ENCODE measurements at places on chromosomes 3 and 15.

- DNase-seq, result no peak
Measured at GRCh38 chr3:133761605-133762484, 15.7 kb downstream of the TF start.

DNA sequence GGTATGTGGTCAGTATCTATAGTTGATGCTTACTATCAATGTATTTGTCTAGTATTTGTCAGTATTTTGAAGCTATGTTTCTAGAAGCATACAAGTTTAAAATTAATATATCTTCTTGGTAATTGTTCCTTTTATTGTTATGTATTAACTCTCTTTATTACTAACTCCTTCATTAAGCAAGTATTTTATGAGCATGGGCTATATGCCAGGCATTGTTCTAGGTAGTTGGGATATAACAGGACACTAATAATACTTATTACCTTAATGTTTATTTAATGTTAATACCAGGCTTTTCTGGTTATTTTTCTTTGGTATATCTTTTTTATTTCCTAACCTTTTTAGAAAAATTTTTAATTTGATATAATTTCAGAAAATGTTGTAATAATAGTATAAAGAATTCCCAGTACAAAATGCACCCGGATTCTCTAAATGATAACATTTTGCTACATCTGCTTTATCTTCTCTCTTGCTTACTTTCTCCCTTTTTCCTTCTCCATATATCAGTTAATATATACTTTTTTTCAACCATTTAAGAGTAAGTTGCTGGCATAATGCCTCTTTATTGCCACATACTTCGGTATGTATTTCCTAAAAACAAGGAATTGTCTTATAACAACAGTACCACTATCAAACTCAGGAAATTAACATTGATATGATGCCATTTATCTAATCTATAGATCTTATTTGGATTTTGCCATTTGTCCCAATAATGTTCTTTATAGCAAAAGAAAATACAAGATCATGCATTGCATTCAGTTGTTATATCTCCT lies 30.9 kb downstream of the LRRC49 start:
- no peak for DNase-seq

- no peak for DNase-seq
Measured at GRCh38 chr15:42239528-42240182, 31.6 kb upstream of the VPS39 start.

DNA sequence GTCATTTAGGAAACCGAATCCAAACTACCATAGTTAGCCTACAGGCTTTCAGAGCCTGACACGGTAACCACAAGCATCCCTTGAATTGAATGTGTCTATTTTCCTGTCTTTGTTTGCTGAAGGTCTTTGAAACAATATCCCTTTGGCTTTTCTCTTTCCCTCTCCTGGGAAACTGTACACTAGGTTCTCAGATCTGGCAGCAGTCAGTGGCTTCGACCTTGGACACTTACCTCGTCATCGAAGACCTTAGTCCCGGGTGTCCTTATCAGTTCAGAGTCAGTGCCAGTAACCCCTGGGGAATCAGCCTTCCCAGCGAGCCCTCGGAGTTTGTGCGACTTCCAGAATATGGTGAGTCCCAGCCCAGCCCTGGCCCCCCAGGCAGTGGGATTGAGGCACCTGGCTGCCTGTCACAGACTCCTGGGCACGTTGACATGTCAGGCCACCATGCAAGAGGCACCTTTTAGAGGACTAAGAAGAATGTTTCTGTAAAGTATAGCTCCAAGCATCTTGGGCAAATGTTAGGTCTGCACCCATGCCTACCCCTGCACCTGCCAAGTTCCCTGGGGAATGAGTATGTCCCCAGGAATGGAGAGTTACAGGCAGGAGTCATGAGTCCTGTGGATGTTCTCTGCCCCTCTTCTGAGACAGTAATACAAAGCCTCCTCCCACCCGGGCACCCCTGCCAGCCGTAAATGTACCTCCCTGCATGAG lies 30.4 kb upstream of the UMPS start:
- no peak for DNase-seq

DNA sequence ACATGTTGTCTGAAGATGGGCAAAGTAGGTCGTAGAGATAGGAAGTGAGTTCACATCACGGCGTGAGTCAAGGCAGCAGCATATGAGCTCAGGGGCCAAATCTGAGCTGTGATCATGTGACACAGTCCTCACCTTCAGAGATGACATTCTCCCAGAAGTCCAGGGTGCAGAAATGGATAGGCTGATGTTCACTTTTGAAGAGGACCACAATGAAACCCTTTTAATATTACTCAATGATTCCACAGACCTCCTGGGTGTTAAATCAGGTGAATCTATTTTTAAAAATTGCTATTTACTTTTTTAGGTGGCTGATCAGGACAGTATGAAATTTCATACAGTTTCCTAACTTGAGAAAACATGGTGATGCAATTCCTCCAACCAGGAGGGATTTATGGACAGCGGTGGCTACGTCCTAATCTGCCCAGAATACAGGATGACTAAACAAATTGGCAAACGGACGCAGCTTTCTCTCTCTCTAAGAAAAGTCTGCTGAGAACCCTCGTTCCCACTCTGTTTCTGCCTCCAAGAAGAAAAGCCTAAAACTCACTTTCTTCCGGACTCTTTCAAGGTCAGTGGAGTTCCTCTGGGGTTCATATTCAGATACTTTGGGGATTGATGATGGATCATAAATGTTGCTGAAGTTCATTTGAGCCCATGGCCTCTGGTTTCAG lies 34.4 kb downstream of the B3GNT5 start:
- no peak for DNase-seq

GRCh38 chr3:126955004-126955790 lies 27.7 kb upstream of the PLXNA1 start:
- DNase-seq, result no peak

GRCh38 chr15:60381148-60381788 lies 16.5 kb downstream of the ANXA2 start:
- DNase-seq, result no peak

DNA sequence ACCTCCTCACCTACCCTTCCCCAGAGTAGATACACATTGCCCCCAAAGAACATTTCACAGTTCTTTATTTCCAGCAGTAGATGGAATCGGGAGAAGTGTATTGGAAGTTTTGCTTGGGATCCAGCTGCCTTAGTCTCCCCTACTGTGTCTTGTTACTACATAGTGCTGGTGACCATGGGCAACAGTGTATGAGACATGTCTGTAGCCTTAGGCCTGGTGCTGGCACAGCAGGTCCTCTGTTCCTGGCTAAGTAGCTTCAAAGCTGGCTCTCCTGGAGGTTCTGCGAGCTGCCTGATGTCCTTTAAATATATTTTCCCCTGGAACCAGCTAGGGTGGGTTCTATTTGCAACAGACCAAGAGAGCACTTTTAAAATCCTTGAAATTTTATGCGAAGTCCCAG lies 174.7 kb downstream of the THSD4 start:
- DNase-seq, result no peak

DNA sequence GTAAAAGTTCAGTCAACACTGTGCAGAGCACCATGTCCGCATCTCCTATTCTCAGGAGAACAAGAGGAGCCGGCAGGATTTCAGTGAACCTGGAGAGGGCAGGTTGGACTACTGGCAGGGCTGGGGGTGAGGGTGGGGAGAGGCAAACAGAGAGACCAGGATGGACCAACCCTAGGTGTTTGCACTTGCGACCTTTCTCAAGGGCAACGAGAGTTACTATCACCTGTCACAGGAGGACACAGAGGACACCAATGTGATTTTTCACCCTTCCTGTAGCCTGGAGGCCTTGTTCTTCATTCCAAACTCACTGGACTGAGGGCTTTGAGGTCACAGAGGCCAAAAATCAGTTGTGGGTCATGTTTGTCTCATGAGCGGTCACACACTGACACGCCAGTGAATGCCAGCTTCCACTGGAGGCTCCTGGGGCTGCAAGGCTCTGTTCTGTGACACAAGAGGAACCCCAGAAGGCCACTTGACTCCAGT lies 89.5 kb downstream of the CPN2 start:
- DNase-seq, result no peak
